Central memory CD4-positive, alpha-beta T cell (primary cell): ENCODE measurements at places on chromosomes 12 and 14.

DNA sequence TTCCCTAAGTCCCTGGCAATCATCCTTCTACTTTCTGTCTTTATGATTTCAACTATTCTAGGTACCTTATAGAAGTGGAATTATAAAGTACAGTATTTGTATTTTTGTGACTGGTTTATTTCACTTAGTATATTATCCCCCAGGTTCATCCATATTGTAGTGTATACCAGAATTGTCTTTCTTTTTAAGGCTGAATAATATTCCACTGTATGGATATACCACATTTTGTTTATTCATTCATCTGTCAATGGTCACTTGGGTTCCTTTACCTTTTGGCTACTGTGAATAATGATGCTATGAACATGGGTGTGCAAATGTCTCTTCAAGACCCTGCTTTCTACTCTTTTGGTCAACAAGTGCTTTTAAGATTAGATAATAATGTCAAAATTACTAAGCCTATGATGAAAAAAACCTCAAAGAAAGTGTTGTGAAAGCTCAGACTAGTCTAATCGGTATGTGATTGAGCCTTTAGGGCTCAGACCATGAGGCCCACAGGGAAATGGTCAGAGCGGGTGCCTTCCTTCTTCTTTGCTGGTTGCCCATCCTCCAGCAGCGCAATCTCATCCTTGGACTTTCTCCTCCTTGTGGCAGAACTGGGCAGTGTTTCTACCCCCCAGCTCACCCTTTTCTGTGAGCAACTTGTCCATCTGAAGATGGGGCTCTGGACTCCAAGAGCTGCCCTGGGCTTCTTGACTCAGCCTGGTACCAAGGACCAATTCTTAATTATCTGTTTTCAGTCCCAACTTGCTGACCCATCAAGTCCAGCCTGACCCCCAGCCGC, 105.4 kb downstream of the TTC8 start:
- DNase-seq = no peak

DNA sequence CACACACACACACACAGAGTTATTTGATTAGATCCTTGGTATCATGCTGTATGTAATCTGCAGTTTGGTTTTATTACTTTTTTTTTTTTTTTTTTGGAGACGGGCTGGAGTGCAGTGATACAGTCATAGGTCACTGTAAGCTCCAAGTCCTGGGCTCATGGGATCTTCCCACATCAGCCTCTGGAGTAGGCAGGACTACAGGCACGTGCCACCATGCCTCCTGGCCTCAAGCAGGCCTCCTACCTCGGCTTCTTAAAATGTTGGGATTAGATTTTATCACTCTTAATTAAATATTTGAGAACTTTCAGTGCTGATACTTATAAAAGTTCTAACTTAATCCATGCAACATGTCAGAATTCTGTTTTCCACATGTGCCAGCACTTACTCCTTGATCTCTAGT, 31.3 kb upstream of the PSEN1 start:
- DNase-seq = no peak

GRCh38 chr12:105552056-105552455, 221.6 kb downstream of the C12orf75 start:
- no peak for DNase-seq

DNA sequence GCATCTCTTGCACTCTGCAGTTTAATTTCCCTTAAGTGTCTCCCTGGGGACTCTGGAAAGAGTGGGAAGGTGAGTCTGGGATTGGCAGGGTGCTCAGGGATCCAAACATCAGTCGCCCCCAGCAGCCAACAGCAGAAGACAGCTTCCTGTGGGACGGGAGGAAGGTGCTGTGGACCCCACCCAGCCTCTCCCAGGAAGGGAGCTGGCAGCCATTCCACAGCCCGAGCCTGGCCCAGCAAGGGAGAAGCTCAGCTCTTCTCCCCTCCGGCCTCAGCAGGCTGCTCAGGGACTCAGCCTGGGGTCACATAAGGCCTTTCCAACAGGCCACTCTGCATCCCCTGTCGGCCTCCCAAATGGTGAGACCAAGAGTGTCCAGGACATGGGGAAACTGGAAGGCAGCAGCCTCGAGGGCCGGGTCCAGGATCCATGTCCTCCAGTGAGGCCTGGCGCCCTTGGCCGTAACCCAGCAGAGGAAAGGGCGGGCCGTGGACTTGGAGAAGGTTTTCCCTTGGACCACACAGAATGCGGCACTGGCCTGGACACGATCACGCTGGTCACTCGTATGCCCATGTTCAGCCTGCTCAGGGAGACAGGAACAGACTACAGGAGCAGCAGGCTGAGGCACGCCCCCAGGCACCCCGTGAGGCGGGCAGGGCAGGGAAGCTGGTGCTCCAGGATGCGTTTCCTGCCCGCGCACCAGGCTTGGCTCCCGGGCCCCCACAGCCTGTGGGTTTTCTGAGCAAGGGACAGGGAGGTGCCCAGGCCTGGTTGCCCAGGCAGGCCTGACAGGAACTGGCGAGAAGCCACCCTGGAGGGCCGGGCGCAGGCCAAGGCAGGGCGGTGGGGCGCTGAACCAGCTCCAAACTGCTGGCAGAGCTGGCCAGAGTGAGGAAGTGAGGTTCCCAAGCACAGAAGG, 3.5 kb downstream of the XRCC3 start:
- DNase-seq = no peak

- DNase-seq = no peak
Observed at GRCh38 chr12:1356285-1356684, 238.1 kb downstream of the FBXL14 start.

DNA sequence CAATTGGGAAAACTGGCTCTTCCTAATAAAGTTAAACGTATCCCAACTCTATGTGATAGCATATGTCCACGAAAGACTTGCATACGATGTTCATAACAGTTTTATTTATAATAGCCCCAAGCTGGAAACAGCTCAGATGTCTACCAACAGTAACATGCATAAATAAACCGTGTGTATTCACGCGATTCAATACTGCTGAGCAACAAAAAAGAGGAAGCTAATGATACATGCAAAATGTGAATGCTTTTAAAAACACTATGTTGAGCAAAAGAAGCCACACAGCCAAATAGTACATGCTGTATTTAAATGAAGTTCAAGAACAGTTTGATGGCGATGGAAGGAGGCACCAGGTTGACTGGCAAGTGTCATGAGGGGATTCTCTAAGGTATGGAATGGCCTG, 55.7 kb downstream of the TRIM9 start:
- no peak for DNase-seq
